ENCODE measurements at places on chromosomes 5 and 9. TPM values are rescaled to one million over a fixed set of nuclear protein-coding genes. Genes with fewer than 3 reads are reported as not detected.

- DNase-seq: peak; percentile 10
Observed at GRCh38 chr9:23826120-23826629, at the start of gene ELAVL2. ELAVL2 (minus strand) TSS chr9:23826240; CDS start chr9:23762234, 64,006 bp downstream.

GRCh38 chr9:100160021-100160420 is 61.0 kb downstream of the INVS start:
- no peak for DNase-seq

DNA sequence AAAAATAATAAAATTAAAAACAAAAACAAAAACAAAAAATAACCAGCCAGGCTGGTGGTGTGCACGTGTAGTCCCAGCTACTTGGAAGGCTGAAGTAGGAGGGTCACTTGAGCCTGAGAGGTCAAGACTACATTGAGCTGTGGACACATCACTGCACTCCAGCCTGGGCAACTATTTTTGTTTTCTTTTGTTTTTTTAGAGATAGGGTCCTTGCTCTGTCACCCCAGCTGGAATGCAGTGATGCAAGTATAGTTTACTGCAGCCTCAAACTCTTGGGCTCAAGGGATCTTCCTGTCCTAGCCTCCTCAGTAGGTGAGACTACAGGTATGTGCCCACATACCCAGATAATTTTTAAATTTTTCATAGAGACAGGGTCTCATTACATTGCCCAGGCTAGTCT is 80.6 kb downstream of the CEMIP2 start:
- no peak for DNase-seq

DNA sequence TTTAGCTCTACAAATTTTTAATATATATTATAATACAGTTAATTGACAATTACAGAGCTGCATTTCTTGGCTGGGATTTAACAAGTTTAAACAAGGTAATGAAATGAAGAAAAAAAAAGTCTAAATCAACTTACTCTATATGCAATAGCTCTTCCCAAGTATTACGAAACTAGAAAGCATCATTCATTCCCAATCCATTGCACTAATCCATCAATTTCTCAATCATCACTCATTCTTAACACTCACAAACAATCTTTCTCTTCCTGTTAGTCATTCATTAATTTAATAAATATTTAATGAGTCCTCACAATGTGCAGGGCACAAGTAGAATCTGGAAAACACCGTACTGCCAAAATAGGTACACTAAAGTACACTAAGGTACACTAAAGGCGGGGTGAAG is 42.9 kb upstream of the APBA1 start:
- no peak for DNase-seq

DNA sequence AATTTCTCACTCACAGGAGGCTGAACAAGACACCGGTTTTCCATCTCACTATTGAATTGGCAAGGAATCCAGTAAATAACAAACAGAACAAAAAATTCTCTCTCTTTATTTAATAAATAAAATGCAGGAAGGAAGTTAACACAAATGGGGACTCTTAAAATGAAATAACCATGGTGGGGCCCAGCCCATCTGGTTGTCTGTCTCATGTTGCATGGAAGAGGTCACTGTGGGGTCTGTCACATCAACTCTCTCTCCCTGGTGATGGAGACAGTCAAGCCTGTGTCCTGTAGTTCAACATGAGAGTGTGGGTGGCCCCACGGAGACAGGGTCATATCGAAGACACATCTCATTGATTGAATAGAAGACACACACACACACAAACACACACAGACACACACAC is 297.7 kb downstream of the IRX2 start:
- DNase-seq: no peak

- no peak for DNase-seq
Observed at GRCh38 chr9:114105236-114105635, 6.1 kb upstream of the KIF12 start.

- no peak for DNase-seq
Observed at GRCh38 chr5:2989517-2989916, 238.0 kb upstream of the IRX2 start.

DNA sequence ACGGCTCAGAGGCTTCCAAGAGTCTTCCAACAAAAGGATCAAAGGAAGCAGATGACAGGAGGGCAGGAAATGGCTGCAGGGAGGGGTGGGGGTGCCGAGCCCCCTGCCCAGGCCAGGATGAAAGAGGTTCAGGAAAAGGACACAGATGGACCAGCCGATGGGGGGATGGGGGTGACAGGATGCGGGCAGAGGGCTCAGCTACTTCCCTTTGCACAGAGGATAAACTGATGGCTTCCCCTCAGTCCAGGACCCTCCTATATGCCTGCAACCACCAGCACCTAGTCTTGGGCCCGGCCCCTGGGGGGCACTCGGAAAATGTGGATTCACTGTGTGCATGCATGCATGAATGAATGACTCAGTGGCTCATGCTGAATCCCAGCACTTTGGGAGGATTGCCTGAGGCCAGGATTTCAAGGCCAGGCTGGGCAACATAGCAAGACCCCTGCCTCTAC is 148.2 kb downstream of the C9orf50 start:
- DNase-seq: no peak

DNA sequence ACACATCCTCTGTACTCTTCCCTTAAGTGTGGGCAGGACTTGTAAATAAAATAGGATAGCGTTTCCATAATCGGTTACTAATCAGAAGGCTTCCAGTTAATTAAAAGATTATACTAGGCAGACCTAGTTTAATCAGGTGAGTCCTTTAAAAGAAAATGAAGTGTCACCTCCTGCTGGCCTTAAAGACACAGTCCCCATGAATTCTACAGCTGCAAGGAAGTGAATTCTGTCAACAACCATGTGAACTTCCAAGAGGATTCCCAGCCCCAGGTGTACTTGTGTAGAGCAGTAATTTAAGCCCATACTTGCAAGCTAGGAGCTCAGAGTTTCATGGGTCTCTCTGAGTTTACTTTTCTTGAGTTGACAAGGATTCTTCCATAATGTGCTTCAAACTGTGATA is 918.3 kb downstream of the DTWD2 start:
- no peak for DNase-seq

DNA sequence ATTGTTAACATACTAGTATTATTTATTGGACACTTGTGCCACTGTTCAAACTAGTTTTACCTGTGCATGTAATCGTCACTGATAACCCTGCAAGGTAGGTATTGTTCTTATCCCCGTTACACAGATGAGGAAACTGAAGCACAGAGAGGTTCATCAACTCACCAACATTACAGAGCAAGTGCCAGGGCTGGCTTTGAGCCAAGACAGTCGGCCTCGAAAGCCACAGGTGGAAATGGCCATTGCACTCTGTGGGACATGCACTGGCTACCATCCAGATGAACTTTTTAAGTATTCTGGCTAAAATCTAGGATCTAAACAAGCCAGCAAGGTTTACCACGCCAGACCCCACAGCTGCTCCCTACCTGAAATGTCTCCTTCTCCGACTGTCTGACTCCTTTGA is 57.9 kb downstream of the TEX10 start:
- DNase-seq: no peak

Gene RNF20
- 37.1 TPM for total RNA-seq

Gene GFI1B
- 0.16 TPM for total RNA-seq

- DNase-seq: no peak
Observed at GRCh38 chr5:58456026-58456425, 3.9 kb downstream of the PLK2 start.

DNA sequence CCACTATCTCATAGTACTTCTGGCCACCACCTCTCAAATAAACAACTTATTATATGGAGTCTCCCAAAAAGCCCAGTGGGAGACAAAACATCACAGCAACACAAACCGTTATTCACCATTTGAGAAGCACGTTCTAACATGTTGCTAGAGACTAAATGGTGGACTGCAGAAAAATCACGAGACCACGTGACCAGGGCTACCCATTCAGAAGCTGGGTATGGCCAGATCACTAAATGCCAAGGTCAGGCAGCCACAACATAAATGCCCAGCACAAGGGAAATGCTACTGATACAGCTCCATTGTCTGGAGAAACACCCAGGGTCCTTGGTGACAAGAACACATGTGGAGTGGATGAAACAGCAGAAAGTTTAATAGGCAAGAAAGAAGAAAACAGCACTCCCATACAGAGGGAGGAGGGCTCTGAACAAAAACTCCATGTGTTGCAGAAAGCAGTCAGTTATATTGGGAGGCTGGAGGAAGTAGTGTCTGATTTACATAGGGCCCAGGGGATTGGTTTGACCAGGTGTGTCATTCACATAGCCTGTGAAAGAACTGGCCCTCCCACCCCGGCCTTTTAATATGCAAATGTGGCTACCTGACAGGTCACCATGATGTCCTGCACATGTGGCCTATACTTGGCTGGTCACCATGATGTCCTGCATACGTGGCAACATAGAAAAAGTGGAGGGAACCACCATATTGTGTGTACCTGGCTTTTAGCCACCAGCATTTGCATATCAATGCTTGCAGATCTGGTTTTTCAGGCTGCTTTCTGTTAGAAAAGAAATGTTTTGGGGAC is 97.2 kb downstream of the TRIM36 start:
- DNase-seq: no peak

- no peak for DNase-seq
Observed at GRCh38 chr9:124279531-124280175, 21.9 kb downstream of the NEK6 start.

Gene PCDHGA4
- total RNA-seq: 0.30 TPM

Gene ASS1
- 2.6 TPM for total RNA-seq

DNA sequence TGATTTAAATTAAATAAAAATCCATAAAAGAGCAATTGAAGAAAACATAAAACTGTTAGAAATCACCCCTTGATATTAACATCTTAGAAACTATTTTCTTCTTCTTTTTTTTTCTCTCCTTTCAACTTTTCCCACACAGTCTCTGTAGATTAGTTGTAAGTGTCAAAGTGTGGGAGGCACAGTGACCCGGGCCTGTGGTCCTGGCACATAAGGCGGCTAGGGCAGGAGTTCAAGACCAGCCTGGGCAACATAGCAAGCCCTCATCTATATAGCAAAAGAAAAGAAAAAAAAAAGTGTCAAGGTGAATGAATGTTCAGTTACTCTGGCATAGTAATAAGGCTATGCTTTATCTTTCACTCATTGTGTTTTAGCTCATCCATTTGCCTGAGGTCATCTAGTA is 14.2 kb downstream of the RORB start:
- DNase-seq: no peak

DNA sequence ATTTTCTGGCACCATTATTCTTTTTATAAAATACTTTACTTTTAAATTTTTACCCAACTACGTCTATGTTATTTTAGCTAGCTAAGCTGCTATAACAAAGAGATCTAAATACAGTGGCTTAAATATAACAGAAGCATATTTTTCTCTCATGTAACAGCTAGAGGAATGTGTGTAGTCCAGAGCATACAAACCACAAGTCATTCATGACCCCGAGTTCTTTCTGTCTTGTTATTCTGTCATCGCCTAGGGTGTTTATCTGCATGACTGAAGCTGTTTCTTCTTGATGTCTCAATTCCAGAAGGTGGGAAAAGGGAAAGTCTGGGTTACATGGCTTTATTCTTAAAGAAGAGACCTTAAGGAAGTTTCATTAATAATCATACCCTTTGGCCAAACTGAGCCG is 136.9 kb upstream of the RFX3 start:
- DNase-seq: no peak

- DNase-seq: peak; percentile 38
Observed at GRCh38 chr5:56950626-56951125, 1.2 kb downstream of the MIER3 start.

Gene GABRB2
- not detected for total RNA-seq

Gene CCDC192
- total RNA-seq: not detected

Gene F12
- total RNA-seq: 5.7 TPM

Gene GRXCR2
- not detected for total RNA-seq

GRCh38 chr5:68953875-68954617 is 139.8 kb upstream of the SLC30A5 start:
- DNase-seq: no peak

Gene TOMM5
- 212 TPM for total RNA-seq

Gene FAM151B
- 0.40 TPM for total RNA-seq

Gene TLR4
- 0.05 TPM for total RNA-seq

Gene PRDM9
- not detected for total RNA-seq

Gene IFNE
- not detected for total RNA-seq

DNA sequence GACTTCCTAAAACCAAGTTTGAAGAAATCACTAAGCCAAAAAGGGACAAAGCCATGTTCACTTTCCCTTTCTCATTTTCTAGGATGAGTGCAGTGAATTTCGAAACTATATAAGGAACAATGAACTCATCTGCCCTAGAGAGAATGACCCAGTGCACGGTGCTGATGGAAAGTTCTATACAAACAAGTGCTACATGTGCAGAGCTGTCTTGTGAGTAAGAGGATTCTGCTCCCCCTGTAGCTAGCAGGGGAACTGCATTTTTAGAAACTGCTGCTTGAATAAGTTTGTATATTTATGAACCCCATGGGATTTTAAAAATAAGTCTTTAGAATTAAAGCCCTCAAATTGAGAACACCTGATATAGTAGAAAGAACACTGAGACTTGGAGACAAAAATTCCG is 42.7 kb upstream of the SPINK14 start:
- DNase-seq: no peak

DNA sequence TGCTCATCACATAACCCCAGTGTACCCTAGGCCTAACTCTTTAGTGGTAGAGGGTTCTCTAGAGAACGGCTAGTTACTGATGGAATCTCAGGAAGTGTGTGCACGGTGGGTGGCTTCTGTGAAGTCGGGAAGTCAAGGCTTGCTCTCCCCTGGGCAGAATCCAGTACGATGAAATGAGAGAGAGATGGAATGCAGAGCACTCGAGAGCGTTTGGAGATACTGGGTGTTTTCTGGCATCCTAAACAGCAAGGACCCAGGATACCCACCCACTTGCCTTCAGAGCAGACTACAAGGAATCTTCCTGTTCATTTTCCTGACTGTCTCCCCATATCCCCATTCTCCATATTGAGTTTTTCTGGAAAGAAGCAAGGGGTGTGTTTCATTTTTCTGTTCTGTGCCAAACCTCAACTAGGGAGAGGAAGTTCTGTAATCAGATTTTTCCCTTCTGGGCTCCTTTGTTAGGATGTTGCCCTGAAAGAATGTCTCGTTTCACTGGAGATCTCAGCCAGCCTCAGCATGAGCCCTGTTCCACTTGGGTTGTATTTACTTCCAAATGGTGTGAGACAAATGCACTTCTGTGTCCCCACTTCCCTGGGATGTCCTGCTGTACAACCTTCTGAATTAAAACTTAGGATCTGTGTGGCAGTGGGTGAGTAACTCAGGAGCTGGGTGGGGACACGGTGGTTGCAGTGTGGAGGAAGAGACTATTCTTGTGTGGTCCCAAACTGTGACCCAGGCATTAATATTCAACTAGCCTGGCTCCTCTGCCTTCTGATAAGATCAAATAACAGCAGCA is 108.9 kb upstream of the SPRY4 start:
- no peak for DNase-seq

DNA sequence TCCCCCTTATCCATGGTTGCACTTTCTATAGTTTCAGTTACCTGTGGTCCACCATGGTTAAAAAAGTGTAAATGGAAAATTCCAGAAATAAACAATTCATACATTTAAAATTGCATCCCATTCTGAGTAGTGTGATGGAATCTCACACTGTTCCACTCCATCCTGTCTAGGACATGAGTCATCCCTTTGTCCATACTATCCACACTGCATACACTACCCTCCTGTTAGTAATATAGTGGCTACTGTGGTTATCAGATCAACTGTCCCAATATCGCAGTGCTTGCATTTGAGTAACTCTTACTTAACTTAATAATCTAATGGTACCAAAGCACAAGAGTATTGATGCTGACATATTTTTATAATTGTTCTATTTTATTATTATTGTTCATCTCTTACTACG is 100.7 kb downstream of the RAB3C start:
- DNase-seq: no peak

GRCh38 chr5:117054911-117055310 is 480.3 kb upstream of the SEMA6A start:
- no peak for DNase-seq

Measured in activated T-cell treated with anti-CD3 and anti-CD28 coated beads, Interleukin-2, amount 50 U/mL, for 4 hours (primary cell).